Trophoblast cell (in vitro differentiated cells and primary cell): ENCODE measurements at places on chromosomes 16 and 17.

GRCh38 chr16:50642349-50642748, 38.8 kb downstream of the SNX20 start:
- DNase-seq: no peak

- DNase-seq: peak; percentile 78
These were observed 5.9 kb upstream of the XYLT1 start for GRCh38 chr16:17476414-17477259.

DNA sequence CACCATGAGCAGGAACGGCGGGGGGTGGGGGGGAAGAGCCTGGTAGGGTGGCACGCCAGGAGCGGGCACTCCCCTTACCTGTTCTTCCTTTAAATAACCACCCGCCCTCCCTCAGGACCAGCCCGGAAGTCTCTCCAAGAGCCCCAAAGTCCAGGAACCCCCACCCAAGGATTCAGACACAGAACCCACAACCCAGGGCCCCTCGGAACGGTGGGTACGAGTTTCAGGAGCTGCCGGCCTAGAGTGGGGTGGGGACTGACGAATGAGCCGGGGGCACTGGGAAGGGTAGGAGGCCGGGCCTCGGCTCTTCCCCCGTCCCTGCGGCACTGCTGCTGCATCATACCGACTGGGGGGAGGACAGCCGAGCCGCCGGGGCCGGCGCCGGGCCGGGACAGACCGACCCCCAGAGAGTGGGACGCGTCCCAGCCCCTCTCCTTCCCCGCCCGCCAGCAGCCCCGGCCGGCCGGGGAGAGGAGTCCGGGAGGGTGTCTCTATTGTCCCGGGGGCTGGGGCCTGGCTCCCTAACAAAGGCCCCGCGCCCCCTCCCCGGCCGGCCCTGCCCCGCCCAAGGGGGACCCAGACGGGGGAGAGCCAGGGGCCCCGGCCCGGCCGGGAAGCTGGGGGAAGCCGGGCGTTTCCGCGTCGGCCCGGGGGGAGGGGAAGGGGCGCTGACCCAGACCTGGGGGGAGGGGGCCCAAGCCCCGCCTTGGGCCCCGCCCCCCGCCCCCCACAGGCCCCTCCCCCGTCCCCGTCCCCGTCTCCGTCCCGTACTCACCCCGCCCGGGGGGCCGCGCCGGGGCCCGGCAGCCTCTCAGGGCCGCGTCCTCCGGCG, 747 bp downstream of the ATXN7L3 start:
- DNase-seq: no peak

- peak; percentile 20 for DNase-seq
These were observed 16.2 kb upstream of the RMI2 start for GRCh38 chr16:11329071-11329491.

DNA sequence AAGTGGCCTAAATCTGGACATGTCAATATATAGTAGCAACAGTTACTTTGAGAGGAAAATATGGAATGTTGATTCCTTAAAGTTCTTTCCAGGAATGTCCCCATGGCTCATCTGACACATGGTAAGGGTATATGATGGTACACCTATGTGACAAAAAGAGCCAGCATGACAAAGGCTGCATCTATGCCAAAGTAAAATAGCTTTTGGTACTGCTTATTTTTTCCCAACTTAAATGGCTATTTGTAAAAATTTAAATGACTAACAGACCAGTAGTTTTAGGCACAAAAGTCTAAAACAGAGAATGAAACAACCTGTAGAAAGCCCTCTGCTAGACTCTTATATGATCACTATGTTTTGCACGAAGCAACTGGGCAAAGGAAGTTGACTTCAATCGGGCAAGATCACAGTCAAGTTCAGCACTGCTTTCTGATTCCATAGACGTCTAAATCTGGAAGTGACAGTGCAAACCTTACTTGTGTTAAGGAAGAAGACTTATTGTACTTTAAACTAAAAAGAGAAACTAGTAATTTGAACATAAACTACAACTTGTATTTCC, 135.1 kb downstream of the SKAP1 start:
- DNase-seq: no peak

DNA sequence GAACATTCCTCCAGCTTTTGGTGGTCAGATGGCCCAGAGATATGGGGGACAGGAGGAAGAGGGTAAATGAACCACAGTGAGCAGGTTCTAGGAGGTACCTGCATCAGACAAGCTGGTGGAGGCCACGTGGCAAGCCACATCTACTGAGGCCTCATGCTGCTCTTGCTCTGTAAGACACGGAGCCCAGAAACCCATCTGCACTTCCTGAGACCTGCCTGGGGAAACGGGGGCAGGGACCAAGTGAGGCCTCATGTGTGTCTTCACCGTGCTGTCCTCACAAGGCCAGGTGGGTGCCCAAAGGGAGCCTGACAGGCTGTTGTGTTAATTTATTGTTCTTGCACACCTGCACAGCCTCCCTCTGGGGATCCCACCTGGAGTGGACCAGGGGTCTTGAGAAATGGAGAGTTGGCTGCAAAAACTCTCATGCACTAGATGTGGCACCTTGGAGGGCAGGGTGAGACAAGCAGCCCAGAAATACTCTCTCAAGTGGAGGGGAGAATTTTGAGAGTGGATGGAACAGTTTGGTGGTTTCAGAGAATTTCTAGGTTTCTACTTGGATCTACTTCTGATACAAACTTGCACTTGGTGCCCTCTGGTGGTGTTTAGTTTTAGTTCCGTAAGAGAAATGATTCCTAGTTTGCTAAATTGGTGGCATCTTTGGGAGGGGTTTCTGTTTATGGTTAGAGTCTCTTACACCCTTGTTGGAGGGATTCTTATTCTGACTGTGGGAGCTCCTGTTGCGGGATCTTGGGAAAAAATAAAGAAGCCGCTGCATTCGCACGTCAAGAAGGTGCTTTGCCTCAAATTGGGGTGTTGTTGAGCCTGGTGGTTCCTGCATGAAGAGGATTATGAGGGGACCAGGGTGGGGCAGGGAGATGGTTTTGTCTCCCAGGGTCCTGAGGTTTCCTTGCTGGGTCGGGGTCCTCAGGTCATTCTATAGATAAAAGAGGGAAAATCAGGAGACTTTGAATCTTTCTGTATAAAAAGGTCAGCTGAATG, 47.5 kb downstream of the SLC6A2 start:
- peak; percentile 80 for DNase-seq

DNA sequence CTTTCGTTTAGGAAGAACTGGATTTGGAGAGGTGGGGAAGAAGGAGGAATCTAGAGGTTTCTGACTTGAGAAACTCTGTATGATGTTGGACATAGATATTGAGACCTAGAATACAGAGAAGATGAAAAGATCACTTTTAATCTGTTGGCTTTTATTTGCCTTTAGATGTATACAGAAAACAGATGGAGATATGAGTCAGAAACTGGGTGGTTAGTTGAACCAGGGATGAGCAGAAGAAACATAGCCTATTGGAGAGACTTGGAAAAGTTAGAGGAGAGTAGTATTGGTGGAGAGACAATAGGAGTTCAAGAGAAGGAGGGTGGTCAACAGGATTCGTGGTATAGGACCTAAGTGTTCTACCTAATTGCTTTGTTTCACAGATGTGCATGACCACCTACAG, 5.1 kb downstream of the PHAF1 start:
- no peak for DNase-seq

- no peak for DNase-seq
These were observed 3.8 kb downstream of the OTOA start for GRCh38 chr16:21667575-21667974.

DNA sequence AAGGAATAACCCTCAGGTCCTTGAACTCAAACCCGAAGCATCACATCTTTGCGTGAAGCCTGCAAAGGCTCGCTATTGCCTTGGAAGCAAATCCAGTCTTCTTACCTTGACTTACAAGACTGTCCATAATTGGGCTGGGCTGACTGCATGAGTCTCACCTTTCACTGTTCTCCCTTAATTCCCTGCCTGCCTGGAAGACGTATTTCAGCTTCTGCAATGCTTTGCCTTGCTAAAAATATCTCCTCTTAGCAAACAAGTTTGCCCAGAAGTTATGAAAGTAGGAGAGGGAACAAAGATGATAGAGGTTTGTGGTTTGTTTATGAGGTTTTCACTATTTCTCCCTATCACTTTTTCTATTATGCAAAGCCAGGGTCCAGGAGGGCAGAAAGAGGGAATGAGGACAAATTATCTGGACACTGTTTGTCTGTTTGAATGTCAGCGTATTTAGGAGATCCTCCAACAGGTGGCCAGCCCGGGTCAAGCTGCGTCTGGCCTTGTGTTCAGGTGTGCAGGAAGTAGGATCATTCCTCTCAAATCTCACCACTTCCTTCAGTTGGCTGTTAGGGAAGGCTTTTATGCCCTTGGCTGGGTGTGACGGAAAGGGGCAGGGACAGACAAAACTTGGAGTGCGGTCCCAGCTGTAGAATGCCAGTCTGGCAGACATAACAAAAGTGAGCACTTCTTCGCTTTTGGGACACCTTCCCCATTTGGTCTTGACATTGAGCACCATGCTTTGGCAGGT, 488.9 kb downstream of the CDH13 start:
- DNase-seq: no peak

DNA sequence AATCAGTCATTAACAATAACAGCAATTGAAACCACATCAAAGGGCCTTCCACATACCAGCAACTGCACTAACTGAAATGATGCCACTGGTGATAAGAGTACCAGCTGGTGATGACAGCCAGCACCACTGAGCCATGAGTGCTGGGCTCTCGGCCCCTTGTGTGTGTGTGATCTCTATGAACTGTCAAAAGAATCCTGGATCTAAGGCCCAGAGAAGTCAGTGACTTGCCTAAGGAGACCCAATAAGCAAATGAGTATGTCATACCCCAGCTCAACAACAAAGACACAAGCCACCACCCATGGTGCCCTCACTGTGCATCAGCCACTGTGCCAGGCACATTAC, 220.9 kb downstream of the ZNF423 start:
- DNase-seq: no peak

DNA sequence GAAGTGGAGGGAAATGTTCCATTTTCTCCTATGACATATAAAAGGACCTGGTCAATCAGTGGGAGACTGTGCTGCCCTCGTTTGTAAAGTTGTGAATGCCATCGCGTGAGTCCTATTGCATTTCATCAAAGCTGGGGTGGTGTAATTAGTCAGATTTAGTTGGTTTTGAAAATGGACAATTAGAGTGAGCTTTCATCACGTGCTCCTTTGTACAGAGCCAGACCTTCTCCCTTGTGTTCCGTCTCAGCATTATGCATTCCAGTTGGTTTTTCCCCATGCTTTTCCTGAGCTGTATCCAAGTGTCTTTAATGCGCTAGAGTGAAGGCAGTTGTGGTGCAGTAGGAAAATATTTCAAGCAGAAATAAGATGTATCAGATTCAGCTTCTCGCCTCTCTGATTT, 10.4 kb downstream of the SEC14L1 start:
- DNase-seq: no peak

DNA sequence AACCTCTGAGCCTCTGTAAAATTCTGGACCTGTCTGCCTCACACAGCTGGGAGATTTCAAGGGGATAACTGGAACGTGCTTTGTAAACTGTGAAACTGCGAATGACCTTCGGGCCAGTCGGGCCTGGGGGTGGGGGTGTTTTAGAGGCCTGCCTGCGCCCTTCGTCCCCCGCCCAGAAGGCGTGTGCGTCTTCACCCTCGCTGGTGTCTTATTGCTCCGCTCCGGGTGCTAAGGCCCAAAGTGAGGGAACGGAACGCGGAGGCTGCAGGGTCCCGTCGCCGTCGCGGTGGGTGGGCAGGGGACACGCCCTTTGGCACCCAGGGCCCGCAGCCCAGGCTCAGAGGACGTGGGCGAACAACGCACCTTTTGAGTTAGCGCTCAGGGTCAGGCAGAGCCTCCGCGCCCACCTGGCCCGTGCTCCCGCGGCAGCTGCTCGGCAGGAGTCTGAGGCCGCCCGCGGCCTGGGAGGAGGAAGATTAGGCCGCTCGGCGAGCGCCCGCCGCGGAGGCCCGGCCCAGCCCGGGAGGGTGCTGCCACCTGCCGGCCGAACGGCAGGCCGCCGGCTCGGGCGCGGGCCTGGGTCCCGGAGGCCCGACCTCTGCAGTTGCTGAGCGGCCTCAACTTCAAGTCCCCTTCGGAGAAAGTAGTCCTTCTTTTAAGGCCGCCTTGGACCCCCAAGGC, 29.7 kb downstream of the DCAKD start:
- DNase-seq: peak; percentile 78

GRCh38 chr16:53757971-53758609, 54.1 kb downstream of the FTO start:
- no peak for DNase-seq

DNA sequence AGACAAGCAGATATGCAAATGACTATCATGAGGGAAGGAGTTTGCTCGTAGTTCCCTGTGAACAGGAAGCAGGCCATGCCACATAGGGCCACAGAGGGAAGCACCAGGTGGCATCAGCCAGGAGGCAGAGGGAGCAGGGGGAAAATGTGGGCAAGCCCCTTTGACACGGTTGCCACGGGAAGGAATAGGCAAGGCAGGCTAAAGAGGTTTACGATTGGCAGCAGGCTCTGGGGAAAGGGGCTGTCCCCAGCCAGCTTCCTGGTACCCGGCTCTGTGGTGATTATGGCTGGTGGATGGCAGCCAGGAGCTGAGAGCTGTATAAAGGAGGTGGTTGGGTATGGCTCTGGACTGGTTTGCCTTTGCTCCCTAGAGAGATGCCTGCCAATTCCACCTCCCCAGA, 848 bp downstream of the CES3 start:
- DNase-seq: no peak

- no peak for DNase-seq
These were observed 3.0 kb downstream of the CES3 start for GRCh38 chr16:66964049-66964448.

DNA sequence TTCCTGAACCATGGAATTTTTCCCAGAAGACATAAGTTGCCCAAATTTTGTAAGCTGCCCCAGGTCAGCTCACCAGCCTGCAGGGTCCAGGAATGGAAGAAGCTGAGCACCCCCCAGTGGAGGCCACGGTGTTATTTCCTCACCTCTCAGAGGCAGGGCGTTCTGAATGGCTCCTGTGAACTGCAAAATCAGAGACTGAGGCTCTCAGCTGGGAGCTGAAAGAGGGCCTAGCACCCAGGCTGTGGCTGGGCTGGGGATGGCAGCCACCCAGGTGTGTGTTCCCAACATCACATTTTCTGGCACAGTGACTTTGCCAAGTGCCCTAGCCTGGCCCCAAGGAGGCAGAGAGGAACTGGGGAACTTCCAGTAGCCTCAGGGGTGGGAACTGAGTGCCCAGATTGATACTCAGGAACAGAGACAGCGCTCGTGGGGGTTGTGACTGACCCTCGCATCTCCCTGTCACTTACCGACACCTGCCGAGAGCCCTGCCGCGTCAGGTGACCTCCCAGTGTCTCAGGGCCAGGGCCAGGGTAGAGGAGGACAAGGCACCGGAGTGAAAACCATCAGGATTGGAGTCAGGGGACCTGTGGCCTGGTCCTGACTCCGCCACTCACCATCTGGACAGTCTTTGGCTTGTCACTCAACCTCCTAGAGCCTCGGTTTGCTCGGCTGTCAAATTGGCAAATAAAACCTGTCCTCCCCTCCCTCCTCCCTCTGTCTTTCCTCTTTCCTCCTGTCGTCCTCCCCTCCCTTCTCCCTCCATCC, 11.3 kb downstream of the CACNG4 start:
- no peak for DNase-seq
